ENCODE measurements at places on chromosomes 5 and 9.

DNA sequence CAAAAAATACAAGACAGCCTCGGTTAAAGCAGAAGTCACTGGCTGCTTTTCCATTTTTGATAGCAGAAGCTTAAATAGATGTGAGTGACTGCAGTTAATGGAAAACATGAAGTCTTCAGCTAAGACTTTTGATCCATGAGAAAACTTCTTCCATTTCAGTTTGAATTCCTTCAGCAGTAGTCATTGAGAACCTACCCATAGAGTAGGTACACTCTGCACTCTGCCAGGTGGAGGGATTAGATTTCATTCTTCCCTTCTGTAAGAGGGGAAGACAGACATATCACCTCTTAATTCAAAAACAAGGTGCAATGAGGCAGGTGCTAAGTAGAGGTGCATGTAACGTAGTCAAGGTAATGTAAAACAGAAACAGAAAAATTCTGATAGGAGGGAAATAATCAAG is 26.7 kb upstream of the XPA start:
- no peak for DNase-seq

- peak; percentile 67 for DNase-seq
Observed at GRCh38 chr5:139458580-139459407, 3.7 kb downstream of the ECSCR start.

DNA sequence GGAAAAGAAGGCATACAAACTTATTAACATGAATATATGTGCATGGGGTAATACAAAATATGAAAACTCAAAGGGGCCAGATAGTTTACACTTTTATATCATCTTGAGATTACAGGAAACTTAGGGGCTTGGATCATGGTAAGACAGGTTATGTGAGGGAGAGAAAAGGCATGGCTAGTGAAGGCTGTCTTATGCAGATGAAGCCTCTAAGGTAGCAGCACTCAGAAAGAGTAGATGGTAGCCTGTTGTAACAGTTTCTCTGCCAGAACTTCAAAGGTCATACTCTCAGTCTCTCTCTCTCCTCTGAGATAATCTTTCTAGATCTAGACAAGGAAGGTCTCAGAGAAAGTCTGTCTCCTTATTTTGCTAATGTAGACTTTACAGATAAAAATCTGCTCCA is 57.2 kb upstream of the FGF10 start:
- no peak for DNase-seq

DNA sequence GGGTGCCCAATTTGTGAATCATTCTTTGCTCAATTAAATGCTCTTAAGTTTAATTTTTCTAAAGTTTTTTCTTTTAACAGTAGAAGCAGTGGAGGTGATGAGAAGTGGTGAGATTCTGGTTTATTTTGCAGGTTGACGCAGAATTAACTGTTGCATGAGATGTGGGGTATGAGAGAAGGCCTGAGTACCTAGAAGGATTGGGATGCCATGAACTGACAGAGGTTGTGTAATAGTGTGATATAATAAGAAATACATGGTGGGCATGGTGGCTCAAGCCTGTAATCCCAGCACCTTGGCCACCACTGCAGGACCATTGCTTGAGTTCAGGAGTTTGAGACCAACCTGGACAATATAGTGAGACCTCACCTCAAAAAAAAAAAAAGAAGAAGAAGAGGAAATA is 8.4 kb upstream of the SH3TC2 start:
- no peak for DNase-seq

DNA sequence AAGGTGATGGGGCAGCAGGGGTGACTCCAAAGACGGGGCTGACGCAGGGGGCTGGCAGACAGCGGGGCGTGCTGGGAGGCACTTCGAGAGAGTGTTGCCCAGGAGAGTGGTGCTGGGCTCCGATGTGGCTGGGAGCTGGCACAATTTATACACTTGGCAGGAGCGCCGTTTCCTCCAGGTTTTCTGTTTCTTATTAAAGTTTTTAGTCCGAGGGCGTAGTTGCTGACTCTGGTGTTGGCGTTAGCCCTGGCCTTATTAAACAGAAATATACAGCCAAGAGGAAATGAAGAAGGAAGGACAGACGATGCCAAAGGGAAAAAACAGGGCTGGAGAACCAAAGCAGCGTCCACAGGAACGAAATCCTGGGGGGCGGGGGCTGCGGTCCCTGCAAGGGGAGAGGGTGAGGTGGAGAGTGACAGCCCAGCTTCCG is 139.6 kb upstream of the PHYKPL start:
- DNase-seq: no peak

GRCh38 chr9:135584934-135585333 is 23.4 kb downstream of the PAEP start:
- no peak for DNase-seq

GRCh38 chr5:21125238-21125983 is 1137.4 kb upstream of the CDH18 start:
- DNase-seq: no peak

DNA sequence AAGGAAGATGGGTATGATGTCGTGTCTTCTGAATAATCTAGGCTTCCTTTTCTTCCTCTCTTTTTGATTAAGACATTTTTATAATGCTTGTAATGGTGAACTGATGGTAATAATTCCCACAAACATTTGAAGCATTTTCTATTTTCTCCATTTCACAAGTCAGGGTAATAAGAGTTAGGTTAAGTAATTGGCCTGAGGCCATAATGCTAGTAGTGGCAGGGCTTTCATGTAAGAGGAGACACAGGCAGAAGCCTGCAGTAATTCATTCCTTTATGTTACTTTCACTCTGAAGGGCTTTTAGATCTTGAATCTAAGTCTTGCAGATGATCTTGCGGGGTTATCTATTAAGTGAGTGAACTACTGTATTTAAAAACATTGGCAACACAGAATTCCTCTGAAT is 374.9 kb downstream of the MAT2B start:
- no peak for DNase-seq

DNA sequence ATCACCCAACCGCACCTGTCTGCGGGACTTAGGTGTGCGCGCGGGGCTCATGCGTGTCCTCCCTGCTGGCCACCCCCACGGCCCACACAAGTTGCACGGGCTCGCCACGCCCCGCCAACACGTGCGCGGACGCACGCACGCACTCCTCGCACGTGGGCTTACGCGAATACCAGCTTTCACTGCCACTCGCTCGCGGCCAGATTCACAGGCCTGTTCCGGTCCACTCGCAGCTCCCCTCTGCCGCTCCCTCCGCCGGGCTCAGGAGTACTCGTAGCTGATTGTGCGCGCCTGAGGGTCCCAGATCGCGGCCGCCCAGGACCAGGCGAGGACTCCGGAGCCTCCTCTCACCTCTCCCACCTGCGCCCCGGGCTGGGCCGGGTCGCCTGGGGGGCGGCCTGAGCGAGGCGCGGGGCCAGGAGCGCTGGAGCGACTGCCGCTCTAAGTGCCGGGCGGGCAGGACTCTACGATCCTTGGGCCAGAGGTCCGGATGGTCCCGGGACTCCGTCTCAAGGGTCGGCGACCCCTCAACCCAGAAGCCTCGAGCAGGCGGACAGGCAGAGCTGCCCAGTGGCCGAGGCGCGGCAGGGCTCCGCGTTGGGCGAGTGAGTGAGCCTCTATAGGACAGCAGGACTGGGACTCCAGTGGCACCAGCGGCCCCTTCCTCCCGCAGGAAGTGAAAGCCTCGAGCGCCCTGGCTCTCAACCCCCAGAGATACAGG is 3.4 kb downstream of the PCDHGC5 start:
- no peak for DNase-seq

GRCh38 chr5:108361771-108362170 is 20.1 kb downstream of the FBXL17 start:
- DNase-seq: no peak

All from activated CD4-positive, alpha-beta T cell treated with anti-CD3 and anti-CD28 coated beads, Interleukin-2, amount 50 U/mL, for 1 hour (primary cell).